ENCODE measurements at places on chromosomes 3 and 15. TPM values are rescaled to one million over a fixed set of nuclear protein-coding genes. Genes with fewer than 3 reads are reported as not detected.

The CD80 gene
- total RNA-seq: not detected

The GDPGP1 gene
- total RNA-seq: 12.3 TPM

The SLC12A8 gene
- total RNA-seq: 0.09 TPM

The IMPG2 gene
- total RNA-seq: 0.16 TPM

The SATB1 gene
- 60.7 TPM for total RNA-seq

The SOX14 gene
- not detected for total RNA-seq

The CCDC39 gene
- not detected for total RNA-seq

The GATA2 gene
- total RNA-seq: 20.8 TPM

The RETNLB gene
- total RNA-seq: not detected

GRCh38 chr3:12393894-12394293, 90.4 kb upstream of the TSEN2 start:
- no peak overlapping the region for H3K4me3 ChIP-seq
- no peaks in the 10 kb centered on the region for H3K27me3 ChIP-seq
- H3K4me1 ChIP-seq: no peaks in the 10 kb centered on the region
- no peak for DNase-seq

GRCh38 chr15:31200735-31201151, 99.2 kb upstream of the TRPM1 start:
- no peaks in the 10 kb centered on the region for H3K36me3 ChIP-seq
- no peak overlapping the region for H3K27ac ChIP-seq
- H3K27me3 ChIP-seq: no peaks in the 10 kb centered on the region
- peak; percentile 83 for DNase-seq
- no peaks in the 10 kb centered on the region for H3K4me1 ChIP-seq

GRCh38 chr15:74726774-74727164, 1.4 kb upstream of the CYP1A1 start:
- no peaks in the 10 kb centered on the region for H3K36me3 ChIP-seq
- H3K27ac ChIP-seq: peak overlapping the region; percentile 61
- no peaks in the 10 kb centered on the region for H3K27me3 ChIP-seq
- DNase-seq: no peak
- H3K4me1 ChIP-seq: peaks cover 9% of the 10 kb centered on the region

DNA sequence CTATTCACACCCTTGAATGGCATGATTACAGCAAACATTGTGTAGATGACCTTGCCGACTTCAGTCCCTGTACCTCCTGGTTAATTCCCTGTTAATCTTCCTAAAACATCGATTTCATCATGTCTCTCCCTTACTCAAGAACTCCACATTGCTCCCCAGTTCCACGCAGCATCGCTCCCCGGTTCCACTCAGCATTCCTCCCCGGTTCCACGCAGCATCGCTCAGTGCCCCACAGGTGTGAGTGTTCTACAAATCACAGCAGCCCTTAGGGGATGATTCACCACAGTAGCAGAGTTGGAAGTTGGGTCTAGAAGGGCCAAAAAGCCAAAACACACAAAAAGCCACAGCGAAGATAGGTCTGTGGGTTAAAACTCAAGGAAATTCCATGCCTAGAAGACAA, 8.6 kb upstream of the TNK2 start:
- H3K27ac ChIP-seq: no peak overlapping the region
- H3K36me3 ChIP-seq: no peaks in the 10 kb centered on the region
- H3K4me3 ChIP-seq: no peak overlapping the region
- no peaks in the 10 kb centered on the region for H3K27me3 ChIP-seq

- H3K27ac ChIP-seq: peak overlapping the region; percentile 61
- H3K36me3 ChIP-seq: no peaks in the 10 kb centered on the region
- H3K4me3 ChIP-seq: no peak overlapping the region
- peaks cover 28% of the 10 kb centered on the region for H3K4me1 ChIP-seq
- DNase-seq: peak; percentile 8
These were observed 323.0 kb downstream of the LPP start for GRCh38 chr3:188476935-188477334.

DNA sequence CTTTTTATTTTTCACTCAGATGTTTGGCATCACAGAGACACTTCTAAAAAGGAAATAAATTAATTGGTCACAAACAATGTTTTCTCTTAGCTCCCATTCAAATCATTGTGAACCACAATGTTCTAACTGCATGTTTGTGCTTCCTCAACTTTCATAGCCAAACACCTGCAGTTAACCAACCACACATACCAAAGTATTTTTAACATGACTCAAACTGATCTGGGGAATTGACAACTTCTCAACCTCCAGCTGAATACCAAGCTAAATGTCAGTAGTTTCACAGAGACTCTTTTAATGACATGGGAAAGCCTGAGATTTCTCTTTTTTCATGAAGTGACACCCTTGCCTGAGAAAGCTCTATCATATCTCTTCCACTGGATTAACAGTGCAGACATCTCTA, 217.9 kb upstream of the MME start:
- H3K36me3 ChIP-seq: no peaks in the 10 kb centered on the region
- no peak overlapping the region for H3K27ac ChIP-seq
- H3K4me1 ChIP-seq: no peaks in the 10 kb centered on the region
- H3K4me3 ChIP-seq: no peak overlapping the region
- no peak for DNase-seq
- no peaks in the 10 kb centered on the region for H3K27me3 ChIP-seq

- no peaks in the 10 kb centered on the region for H3K27me3 ChIP-seq
- H3K27ac ChIP-seq: no peak overlapping the region
- peaks cover 4% of the 10 kb centered on the region for H3K4me1 ChIP-seq
These were observed 151.5 kb downstream of the LIPC start for GRCh38 chr15:58583171-58583908.

GRCh38 chr15:51270706-51271105, 67.7 kb downstream of the CYP19A1 start:
- H3K4me1 ChIP-seq: peaks cover 8% of the 10 kb centered on the region
- no peaks in the 10 kb centered on the region for H3K36me3 ChIP-seq
- H3K4me3 ChIP-seq: no peak overlapping the region
- H3K27me3 ChIP-seq: peaks cover 25% of the 10 kb centered on the region
- no peak for DNase-seq

- H3K27me3 ChIP-seq: no peaks in the 10 kb centered on the region
- DNase-seq: no peak
- no peaks in the 10 kb centered on the region for H3K4me1 ChIP-seq
- no peaks in the 10 kb centered on the region for H3K36me3 ChIP-seq
These were observed 207.7 kb downstream of the FAM43A start for GRCh38 chr3:194893121-194893987.

GRCh38 chr3:102084006-102084405, 234.7 kb downstream of the NFKBIZ start:
- no peaks in the 10 kb centered on the region for H3K27me3 ChIP-seq
- no peak overlapping the region for H3K4me3 ChIP-seq
- H3K4me1 ChIP-seq: no peaks in the 10 kb centered on the region
- no peak overlapping the region for H3K27ac ChIP-seq
- DNase-seq: no peak
- no peaks in the 10 kb centered on the region for H3K36me3 ChIP-seq
